ENCODE measurements at places on chromosomes 5 and 9. TPM values are rescaled to one million over a fixed set of nuclear protein-coding genes. Genes with fewer than 3 reads are reported as not detected.

PCDHA4 gene
- 1.4 TPM for total RNA-seq

KCNIP1 gene
- 4.2 TPM for total RNA-seq

- DNase-seq, result no peak
Observed at GRCh38 chr5:102713278-102713677, 41.8 kb upstream of the PAM start.

- peak; percentile 37 for DNase-seq
Observed at GRCh38 chr5:172502969-172503368, 48.6 kb upstream of the SH3PXD2B start.

GRCh38 chr5:141349917-141350619 lies at the start of gene PCDHGB1:
Gene PCDHGB1 (plus strand): TSS chr5:141350099. CDS start chr5:141350261, 162 bp downstream.
- DNase-seq, result peak; percentile 21

GRCh38 chr9:110036286-110036685 lies 171.7 kb downstream of the C9orf152 start:
- no peak for DNase-seq

- DNase-seq, result peak; percentile 88
Observed at GRCh38 chr5:143758750-143759149, 53.2 kb upstream of the HMHB1 start.

- no peak for DNase-seq
Observed at GRCh38 chr5:122152266-122152900, 23.0 kb downstream of the ZNF474 start.

DNA sequence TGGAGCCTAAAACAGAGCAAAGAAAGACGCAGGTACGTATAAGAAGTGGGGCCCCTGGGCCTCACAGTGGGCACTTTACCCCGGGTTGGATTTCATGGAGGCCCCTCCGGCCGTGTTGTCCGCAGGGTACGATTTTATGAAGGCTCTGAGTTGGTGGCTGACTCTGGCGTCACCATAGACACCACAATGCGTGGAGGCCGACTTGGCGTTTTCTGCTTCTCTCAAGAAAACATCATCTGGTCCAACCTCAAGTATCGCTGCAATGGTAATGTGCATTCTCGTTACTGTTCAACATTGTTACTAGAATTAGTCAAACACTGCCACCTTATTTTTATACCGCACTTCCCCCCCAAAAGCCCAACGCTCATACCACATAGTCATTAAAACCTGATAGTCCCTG lies 47.1 kb downstream of the THBS4 start:
- DNase-seq, result no peak

GABRG2 gene
- not detected for total RNA-seq

GRCh38 chr9:14406463-14406862 lies 92.5 kb upstream of the NFIB start:
- DNase-seq, result no peak

ADCY2 gene
- total RNA-seq, result 41.3 TPM

DNA sequence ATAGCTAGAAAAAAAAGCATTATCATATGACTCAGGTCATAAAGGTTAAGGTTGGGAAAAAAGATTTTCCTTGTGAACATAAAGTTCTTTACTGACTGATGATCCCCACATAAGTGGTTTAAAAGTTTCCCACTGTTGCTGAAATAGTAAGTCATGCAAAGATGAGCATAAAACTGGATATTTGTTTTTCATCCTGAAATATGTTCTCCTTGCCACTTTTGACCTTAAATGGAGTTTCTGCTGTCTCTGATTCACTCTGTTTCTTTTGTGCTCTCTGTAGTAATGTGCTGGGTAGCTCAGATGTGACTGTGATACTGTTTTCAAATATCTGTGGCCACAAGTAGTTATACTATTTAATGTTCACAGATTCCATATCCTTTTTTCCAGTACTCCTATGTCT lies 162.5 kb upstream of the GAS1 start:
- no peak for DNase-seq

DNA sequence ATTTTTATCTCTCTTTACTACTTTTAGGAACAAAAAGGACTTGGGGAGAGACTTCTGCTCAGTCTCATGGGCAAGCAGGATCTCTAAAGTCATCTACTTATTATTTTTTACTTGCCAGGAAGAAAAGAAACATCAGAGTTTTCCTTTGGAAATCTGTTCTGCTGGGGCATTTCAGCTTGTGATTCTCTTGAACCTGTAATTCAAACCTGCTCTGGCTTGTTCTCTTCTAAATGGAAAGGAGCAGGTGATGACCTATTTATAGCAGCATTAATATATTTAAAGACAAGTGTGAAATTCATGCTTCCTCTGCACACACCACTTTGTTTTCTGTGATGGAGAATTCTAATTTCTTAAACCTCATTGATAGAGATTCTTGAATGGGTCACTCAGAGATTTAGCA lies 2.0 kb downstream of the ADCY2 start:
- peak; percentile 50 for DNase-seq

GRCh38 chr5:173753307-173754168 lies 134.6 kb upstream of the CPEB4 start:
- peak; percentile 90 for DNase-seq

PCDHB2 gene
- total RNA-seq, result 4.4 TPM

NUTM2F gene
- total RNA-seq, result not detected

PCDHGB5 gene
- total RNA-seq, result 11.3 TPM

GPR21 gene
- 2.6 TPM for total RNA-seq

DNA sequence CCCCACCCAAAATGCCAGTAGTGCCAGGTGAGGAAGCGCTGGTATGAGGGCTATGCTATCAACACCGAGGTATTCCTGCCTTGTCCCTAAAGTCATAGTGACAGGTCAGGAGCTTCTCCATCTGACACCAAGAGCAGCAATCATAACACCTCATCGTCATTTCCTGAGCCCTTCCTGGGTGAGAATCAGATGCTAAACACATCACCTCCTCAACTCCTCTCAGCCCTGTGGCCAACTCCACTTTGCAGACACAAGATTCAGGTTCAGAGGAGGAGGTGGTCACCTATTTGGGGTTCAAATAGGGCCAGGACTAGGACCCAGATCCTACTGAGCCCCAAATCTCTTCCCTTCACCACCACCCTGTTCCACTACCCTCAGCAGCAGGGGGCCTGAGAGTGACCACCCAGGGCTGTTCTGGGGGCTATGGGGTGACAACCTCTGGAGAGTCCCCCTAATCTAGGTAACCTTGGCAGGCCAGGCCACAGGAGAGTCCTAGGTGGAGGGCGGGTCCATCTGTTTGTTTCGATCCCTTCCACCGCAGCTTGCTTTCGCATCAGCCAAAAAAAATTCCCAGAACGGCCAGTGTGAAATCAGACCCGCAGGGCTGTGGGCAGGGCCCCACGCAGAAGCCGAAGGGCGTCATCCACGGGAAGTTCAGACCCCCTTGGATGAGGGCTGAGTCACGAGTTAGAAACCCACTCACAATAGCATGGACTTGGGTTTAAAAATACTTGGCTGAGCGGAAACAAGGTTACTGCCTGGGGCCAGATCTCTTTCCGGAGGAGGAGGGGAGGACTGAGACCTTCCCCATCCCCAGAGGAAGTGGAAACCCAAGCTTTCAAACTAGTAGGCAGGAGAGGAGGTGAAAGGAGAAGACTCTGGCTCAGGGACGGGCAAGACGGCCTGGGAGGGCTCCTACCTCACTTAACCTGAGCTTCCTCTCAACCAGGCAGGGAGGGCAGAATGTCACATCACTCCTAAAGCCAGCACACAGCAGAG lies 8.7 kb downstream of the STK10 start:
- DNase-seq, result peak; percentile 39

NKD2 gene
- 7.3 TPM for total RNA-seq

DNA sequence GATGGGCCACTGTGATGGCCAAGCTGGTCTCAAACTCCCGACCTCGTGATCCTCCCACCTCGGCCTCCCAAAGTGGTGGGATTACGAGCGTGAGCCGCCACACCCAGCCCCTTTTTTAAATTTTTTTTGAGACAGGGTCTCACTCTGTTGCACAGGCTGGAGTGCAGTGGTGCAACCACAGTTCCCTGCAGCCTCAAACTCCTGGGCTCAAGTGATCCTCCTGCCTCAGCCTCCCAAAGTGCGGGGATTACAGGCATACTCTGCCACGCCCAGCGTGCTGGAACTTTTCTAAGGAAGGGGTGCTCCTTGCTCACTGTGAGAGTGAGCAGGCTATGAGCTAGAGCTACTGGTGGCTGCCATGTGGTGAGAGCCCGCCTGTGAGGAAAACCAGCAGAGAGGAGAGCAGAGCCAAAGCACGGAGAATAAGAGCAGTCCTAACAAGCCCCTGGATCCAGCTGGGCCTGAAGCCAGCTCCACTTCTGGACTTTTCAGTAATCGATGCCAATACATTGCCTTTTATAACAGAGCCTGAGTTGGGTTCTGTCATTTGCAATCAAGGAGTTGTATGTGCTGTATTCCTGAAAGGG lies 75.5 kb upstream of the UNC5A start:
- no peak for DNase-seq

- no peak for DNase-seq
Observed at GRCh38 chr5:111003623-111004022, 67.9 kb upstream of the TSLP start.

GRCh38 chr9:97518909-97519307 lies 17.4 kb downstream of the TMOD1 start:
- no peak for DNase-seq

- no peak for DNase-seq
Observed at GRCh38 chr5:13695076-13695712, 249.3 kb downstream of the DNAH5 start.

GRCh38 chr9:97990259-97990658 lies 7.1 kb downstream of the ANP32B start:
- no peak for DNase-seq

DNA sequence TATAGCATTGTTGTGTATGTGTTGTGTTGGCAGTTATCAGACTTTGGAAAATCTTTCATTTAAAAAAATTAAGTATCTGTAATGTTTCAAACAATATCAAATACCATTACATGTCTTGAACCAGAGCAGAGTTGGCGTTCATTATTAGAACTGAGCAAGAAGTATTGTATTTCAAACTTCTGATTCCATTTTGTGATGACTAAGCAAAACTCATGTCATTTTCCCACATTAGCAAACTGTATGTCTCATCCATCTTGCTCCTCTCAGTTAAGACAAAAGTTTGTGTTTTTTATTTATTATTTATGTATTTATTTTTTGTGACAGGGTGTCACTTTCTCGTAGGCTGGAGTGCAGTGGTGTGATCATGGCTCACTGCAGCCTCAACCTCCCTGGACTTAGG lies 4.6 kb upstream of the RASEF start:
- no peak for DNase-seq

PCDHB8 gene
- 2.3 TPM for total RNA-seq

DNA sequence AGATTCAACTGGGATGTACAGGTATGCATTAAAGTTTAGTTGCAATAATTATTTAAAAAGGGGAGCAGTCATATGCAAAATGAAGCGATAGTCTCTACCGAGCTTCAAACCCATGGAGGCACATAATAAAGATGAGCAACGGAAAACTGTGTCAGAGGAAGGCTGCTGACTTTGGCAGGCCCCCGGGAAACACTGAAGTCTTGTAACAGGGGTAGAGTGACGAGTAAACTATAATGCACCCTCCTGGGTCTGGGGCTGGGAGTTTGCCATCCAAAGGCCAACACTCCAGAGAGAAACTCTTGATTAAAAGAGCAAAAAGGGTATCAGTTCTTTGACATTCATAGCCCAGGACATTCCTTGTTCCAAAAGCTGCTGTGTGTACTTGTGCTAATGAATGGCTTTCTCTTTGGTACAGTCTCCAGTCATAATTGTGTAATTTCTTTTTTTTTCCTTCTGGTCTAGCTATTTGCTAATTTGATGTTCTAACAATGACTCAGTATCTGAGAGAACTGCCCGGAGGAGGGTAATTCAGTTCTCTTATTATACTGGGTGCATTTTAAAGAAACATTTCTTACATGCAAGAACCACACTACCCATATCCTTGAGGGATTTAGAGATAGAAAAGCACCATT lies 59.2 kb downstream of the TNC start:
- no peak for DNase-seq

DNA sequence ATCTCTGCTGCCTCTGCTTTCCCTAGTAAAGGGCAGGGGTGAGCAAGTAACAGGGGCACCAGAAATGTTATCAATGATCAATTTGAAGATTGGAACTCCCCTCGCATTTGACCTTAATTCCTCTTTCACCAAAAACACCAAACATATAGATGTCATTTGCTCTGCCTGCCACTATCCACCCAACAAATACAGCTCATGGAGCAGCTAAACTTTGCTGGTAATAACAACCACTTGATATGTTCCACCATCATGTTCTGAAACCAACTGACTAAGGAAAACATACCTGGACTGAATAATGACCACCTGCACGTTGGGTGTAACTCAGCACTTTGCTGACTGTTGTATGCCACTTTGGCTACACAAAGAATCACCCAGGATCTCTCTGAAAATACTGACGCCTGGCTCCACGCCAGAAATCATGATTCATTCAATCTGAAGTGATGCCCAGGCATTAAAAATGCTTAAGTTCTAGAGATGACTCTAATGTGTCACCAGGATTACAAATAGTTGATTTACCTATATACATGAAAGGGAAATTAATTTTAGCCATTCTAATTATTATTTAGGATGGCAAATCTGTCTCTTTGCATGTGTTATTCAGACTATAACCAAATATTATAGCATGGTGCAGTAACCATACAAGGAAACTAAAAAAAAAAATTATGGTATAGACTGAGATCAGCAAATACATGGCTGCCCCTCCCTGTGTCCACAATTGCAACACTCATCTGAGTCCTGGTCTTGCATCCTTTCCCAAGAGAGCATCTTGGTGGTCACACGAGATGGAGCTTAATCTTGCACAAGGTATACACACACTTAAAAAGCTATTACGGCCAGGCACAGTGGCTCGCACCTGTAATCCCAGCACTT lies 43.1 kb upstream of the TTC39B start:
- no peak for DNase-seq

DNA sequence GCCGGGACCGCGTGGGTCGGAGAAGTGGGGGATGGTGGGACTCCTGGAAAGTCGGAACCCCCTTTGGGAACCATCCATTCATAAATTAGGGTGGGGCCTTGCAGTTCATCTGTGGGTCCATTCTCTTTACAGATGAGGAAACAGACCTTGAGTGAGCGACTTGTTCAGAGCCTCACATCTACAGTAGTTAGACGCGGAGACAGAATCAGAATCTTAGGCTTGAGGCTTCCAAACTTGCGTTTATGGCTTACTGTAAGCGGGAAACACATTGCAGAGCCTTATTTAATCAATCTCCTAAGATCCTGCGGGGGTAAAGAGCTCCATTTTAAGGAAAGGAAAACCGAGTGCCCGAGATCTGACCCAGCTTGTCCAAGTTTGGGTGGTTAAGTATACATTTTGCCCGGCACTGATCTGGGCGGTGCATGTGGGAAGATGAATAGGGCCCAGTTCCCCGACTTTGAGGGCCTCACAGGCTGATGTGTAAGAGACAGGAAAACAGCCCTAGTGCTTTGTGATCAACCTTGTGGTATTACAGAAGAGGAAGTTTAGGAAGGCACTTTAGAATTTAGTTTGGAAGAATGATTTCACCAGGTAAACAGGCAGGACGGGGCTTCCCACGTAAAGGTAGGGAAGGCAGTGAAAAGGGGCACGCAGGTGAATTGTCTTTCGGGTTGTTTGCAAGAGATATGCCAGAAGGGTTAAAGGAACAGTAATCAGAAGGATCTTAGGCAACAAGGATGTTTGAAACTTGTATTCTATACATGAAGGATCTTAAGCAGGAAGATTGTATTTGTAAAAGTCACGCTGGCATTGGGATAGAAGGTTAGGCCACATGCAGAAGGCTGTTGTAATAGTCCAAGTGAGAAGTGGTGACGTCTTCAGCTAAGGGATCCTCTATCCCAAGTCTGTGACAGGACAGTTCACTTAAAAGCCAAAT lies 744 bp downstream of the TARS1 start:
- peak; percentile 54 for DNase-seq

NFIB gene
- 161 TPM for total RNA-seq

NELFB gene
- 50.9 TPM for total RNA-seq

All from tongue (tissue), 3 donors.